Neural crest cell (in vitro differentiated cells): ENCODE measurements at places on chromosomes 12 and 14.

DNA sequence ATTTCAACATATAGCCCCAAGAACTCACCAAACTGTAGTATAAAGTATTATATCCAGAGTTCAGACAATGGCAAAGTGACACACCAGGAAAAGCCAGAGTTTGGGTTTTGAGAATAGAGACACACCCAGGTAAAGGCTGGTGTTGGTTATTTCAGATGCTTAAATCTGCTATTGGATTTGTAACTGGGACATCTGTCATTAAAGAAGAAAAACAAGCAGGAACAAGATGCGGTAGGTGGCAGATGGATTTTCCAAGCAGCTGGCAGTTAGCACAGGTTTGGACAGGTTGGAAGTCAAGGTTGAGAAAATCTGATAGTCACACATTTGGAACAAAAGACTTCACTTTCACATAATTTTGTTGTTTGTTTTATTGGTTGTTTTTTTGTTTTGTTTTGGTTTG is 14.4 kb upstream of the CDK17 start:
- DNase-seq, result no peak

- DNase-seq, result no peak
Observed at GRCh38 chr12:109772622-109773321, 59.1 kb downstream of the FAM222A start.

DNA sequence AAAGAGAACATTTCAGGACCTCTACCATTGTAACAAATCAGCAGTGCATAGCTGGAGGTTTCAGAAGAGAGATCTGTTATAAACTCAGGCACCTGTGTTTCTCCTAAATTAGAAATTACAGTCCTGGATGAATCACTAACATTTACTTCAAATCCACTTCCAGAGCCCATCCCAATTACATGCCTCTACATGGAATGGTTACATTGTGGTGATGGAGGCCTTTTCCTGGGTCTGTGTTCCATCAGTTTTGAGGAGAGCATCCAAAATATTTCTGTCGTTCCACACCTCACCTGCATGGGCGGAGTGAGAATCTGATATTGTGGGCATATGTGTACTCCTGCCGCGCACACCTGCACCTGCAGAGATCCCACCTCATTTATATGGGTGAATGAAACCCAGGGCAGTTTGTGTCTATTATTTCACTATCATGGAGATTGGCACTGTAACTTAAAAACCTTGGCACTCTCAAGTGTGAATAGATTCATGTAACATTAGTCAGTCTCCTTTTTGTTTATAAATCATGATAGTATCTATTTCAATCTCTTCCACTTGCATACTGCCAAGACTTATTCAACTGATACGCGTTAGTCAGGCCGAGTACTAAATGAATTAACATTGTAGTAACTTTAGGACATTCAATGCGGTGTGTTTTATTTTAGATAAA is 215.1 kb upstream of the FAR2 start:
- no peak for DNase-seq

- no peak for DNase-seq
Observed at GRCh38 chr12:132765361-132765760, 3.7 kb upstream of the ANKLE2 start.

- no peak for DNase-seq
Observed at GRCh38 chr12:105469701-105470100, 139.2 kb downstream of the C12orf75 start.

- no peak for DNase-seq
Observed at GRCh38 chr12:86376052-86376451, 119.9 kb upstream of the MGAT4C start.

GRCh38 chr14:37501877-37502276 is 93.2 kb downstream of the FOXA1 start:
- no peak for DNase-seq

DNA sequence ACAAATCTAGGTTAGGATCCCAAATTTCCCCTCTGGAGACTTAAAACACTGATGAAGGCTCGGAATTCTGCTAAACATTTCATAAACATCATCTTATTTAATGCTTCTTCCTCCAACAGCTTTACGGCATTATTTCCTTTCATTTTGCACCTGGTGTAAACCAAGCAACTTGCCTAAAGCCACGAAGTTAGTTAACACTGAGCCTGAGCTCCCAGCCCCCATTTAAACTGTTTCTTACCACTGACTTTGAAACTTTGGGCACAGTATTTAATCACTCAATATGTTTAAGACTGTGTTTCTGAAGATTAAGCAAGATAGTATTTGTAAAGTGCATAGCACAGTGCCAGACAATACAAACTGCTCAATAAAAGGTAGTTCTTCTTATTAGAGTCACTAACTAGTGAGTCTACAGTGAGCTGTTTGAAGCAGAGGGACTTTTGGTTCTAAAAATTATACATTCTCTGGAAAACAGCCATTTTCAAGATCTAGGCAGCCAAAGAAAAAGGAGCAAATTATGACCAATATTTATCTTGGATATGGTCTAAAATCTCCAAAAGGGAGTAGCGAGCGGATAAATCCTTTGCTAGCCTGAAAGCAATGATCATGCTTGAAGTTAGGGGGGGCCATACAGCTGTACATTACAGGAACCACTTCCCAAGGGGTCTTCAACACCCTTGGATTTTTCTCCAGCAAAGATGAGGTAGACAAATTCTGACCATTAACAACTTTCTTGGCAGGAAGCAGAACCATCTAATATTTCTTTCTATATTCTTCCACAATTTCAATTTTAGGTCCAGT is 4.0 kb downstream of the EGLN3 start:
- no peak for DNase-seq

GRCh38 chr12:72432037-72432604 is 160.0 kb downstream of the TRHDE start:
- no peak for DNase-seq

DNA sequence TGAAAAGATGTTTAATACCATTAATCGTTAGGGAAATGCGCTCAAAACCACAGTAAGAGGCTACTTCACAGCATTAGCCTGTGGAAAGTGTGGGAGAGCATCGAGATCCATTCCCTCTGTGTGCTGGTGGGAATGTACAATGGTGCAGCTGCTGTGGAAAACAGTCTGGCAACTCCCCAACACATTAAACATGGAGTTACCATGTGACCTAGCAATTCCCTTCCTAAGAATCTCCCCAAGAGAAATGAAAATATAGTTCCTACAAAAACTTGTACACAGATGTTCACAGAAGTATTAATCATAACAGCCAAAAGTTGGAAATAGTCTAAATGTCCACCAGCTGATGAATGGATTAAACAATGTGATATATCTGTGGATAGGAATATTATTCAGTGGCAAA is 23.8 kb downstream of the MLXIP start:
- DNase-seq, result no peak

DNA sequence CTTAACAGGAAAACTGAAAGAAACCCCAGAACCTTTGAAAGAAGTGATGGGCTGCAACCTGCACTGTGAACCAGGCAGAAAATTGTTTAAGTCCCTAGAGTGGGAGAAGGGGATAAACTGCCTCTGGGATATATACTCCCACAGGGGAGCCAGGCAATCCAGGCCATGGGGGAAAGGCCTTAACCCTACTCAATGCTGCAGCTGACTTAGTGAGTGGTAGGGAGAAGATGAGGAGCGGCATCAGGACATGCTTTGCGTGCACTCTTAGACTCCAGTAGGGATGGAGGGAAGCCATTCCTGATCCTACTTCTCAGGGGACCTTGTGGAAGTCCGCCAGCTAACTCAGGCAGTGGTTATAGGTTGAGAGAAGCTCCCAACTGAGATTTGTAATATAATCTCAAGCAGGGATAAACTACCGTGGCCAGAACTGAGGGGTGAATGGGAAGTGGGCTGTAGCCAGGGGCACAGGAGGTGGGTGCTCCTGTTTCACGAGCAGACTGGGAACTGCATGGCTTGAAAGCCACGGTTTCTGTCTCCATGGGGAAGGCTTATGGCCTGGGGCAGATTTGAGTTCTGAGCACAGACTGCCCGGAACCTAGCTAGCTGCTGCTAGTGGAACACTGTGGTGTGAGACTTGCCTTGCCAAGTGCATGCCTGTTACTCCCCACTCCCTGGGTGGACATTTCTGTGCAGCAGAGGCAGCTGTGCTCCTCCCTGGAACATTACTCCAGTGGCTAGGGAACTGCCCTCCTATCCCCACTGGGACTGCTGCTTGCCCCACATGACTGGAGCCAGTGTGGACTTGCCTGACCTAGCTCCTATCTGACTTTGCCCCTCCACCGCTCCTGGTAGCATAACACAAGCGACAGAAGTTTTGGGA is 119.2 kb upstream of the SCAF11 start:
- DNase-seq, result no peak

DNA sequence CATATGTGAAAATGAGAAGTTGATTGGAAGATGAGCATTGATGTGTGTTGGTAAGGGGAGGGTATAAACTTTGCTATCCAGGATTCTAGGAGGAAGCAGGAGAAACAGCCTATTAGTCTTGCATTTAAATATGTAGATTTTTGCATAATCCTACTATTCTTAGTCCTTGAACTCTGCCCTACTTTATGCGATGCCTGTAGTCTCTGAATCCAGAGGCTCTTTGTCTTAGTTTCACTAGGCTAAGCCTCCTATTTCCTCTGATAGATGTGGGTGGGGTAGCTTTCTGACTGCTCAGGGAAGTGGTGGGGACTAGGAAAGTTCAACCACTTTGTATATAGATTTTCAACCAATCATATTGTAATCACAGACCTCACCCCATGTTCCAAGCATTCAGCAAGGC is 49.5 kb upstream of the KCNC2 start:
- DNase-seq, result no peak
